ENCODE measurements at places on chromosomes 5 and 9. TPM values are rescaled to one million over a fixed set of nuclear protein-coding genes. Genes with fewer than 3 reads are reported as not detected.

- no peak for DNase-seq
Measured at GRCh38 chr9:130765137-130766020, 69.7 kb upstream of the ABL1 start.

Gene FOXI1
- not detected for total RNA-seq

DNA sequence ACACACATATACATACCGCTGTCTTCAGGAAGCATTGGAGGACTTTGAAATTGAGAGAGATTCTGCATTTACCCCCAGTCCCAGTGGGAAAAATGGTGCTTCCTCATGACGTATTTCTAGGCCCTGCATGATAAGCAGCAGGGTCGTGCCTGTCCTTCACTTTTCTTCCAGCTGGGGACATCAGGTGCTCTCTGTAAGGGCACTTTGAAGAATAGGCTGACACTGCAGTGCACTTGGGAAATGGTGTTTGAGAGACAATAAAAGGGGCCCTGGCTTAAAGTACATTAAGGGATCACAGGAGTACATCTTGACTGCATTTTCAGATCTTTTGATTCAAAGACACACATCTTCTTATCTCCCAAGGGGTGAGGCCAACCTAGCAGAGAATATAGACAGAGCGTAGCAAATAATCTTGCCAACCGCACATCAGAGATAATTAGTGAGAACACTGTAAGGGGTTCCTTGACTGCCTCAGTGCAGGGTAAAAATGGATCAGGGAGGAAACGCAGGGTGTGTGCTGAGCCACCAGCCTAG, 437.9 kb downstream of the CSNK1G3 start:
- no peak for DNase-seq

DNA sequence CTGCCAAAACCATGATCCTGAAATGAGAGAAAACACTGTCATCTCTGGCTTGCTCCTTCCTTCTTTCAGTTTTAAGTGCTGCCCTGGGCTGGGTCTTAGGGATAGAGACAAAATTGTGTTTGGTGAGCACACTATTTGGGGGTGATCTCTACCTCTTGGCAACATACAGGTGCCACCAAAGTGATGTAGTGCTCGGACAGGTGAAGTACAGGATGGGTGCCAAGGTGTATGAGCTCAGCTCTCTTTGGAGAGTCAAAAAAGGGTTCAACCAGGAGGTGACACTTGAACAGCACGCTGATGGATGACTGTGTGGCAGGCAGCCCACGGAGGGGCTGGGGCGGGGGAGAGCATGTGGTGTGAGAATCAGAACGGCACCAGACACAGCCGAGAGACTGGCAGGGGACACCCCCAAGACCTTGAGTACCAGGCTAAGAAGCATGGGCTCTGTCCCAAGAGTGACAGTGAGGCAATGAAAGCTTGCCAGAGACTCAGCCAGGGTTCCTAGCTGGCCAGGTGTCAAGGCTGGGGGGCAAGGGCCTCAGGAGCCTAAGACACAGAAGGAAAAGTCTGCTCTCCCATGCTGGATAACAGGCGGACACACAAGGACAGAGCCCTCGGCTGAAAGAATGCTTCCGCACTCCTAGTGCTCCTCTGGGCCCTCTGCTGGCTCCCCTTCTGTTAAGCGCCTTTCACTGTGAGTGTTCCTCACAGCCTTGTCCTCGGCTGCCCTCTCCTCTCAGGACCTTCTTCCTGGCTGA, 2.5 kb downstream of the NHP2 start:
- peak; percentile 43 for DNase-seq

DNA sequence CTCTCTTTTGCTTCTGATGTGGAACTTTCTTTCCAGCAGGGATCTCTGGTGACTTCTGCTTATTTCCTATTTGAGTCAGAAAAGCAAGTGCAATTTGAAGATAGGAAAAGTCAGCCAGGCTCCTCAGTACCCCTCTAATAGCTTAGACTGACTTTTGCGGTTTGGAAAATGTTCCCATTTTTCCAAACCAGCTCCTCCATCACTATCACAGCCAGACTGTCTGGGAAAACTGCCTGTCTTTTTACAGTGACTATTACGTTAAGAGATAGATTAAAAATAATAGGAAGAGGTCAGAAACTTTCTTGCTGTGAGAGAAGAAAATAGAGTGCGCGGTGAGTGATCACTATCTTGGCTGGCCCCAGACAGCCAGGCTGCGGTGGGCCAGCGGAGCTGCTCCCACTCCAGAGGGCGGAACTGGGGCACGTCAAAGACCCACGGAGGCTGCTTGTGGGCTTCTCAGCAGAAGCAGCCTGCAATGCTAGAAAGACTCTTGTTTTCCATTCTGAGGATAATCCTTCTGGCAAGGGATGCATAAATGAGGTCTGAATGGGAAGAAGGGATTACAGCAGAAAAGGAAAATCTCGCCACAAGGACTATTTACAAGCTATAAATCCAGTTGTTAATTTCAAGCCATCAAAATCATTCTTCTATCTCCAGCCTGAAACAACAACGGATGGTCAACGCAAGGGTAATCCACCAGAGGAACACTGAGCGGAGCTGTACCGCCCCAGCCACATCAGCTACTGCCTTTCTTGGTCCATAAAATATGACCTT, 151.0 kb upstream of the MSX2 start:
- DNase-seq, result peak; percentile 58

Gene FAXDC2
- total RNA-seq, result 13.0 TPM

GRCh38 chr9:89295400-89295799, 15.6 kb upstream of the CKS2 start:
- no peak for DNase-seq

GRCh38 chr9:114894206-114894605, 36.2 kb downstream of the TNFSF8 start:
- no peak for DNase-seq

GRCh38 chr5:75460532-75460931, 50.9 kb downstream of the CERT1 start:
- DNase-seq, result no peak

Gene SVEP1
- 28.5 TPM for total RNA-seq

Gene ADGRV1
- 0.80 TPM for total RNA-seq

Gene DRD1
- under 0.01 TPM for total RNA-seq

DNA sequence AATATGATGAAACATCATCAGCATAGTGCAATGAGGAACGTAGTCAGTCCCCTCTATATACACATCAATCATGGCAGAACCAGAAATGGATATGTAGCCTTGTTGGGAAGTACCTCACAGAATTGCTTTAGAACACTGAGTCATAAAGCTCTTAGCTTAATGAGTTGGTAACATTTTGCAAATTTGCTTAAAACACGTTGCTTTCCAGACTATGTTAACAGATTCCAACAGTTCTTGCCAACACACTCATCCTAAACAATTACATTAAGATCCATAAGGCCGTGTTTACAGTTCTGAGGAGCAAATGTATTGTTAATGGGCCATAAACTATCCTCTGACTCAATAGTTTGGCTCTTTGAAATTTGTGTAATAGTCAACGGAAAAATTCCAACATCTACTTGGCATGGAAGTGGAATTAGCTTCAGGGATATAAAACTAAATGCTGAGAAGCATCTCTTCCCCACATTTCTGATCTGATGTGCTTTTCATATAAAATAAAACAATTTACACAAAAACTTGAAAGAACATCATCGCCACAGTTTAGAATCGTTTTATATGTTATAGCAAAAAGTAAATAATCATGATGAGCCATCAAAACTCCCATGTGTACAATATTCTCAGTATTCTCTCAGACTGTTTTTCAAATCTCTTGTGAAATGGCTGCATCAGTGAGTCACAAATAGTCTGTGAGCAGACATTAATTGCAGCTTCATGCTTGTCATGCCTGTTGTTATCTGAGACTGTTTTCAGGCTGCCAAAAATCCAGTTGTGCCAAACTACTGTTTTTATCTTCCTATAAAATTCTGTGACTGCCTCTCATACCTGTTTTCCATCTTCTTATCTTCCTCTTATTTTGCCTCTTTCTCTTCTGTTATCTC, 291.9 kb downstream of the COX7C start:
- DNase-seq, result peak; percentile 53

Gene PRELID2
- total RNA-seq, result 20.1 TPM

- no peak for DNase-seq
Measured at GRCh38 chr5:160478163-160478562, 56.5 kb downstream of the PTTG1 start.

DNA sequence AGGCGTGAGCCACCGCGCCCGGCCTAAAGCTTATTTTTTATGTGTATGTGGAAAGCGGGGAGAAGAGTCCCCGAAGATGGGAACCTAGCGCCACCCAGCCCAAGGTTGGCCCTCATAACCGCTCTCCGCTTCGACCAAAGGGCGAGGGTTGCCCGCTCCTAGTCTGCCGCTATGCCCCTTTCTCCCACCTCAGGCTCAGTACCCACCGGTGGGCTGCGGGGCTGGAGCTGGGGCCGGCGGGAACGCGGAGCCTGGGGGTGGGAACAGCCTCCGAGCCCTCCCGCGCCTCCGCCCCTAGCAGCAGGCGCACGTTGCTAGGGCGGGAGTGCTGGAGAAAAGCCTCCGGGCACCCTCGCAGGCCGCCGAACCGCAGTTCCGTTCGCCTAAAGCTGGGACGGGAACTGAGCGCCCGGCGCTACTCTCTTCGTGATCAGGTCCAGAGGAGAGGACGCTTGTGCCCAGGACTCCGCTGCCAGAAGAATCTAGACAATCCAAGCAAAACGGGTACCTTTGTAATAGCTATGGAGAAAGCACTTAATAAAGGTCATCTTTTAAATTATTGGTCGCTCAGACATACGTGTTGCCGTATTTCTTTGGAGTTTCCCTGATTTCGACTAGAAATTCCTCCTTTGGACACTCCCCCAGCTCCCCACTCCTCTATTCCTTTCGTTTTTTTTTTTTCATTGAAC, at the start of gene WDR31:
TSS of gene WDR31 (minus strand) at position 265 of the 689 bp plus-strand sequence. CDS start 8,253 bp downstream, outside the sequence.
- DNase-seq, result peak; percentile 95

Gene CYSRT1
- total RNA-seq, result 0.18 TPM

Gene CWC27
- 14.7 TPM for total RNA-seq

GRCh38 chr9:86353655-86354010, 577 bp downstream of the TUT7 start:
- no peak for DNase-seq

- peak; percentile 61 for DNase-seq
Measured at GRCh38 chr5:56910210-56910965, 992 bp downstream of the SETD9 start.

GRCh38 chr5:100852988-100853449, 50.1 kb downstream of the ST8SIA4 start:
- DNase-seq, result peak; percentile 50

DNA sequence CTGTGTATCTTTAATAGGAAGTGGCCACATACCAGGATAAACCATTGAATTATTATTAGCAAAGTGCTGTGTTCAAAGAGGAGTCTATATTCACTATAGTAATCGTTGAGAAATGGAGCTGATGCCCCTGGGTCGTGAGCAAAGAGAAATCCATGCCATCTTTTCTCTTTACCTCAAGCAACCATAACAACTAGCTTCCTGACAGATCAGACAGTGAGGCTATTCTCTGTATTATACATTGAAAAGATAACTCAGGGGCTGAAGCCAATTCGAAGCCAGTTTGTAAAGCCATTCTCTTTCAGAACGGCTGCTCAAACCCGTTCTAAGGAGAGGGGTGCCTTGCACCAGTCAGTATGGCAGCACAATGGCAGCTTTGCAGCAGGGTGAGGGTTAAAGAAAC, 680.6 kb downstream of the SEMA5A start:
- DNase-seq, result no peak

DNA sequence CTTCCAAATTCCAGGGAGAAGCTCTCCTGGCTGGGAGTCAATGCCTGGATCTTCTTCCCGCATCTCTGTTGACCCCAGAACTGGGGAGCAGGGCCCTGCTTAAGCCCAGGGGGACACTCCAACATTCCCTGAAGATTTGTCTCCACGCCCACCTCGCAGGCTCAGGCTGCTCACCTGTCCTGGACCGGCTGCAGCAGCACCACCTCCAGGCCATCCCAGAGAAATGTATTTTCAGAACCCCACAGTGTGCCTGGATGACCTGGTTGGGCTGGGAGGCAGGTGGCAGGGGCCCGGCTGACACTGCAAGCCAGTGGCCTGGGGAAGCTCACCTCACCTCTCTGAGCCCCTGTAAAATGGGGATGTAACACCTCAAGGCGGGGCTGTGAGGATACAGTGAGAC, 27.1 kb upstream of the ZBTB43 start:
- DNase-seq, result no peak

- no peak for DNase-seq
Measured at GRCh38 chr9:24210641-24211040, 335.1 kb downstream of the IZUMO3 start.

Gene IFNB1
- not detected for total RNA-seq

- DNase-seq, result peak; percentile 33
Measured at GRCh38 chr5:68554571-68555279, 339.2 kb downstream of the PIK3R1 start.

GRCh38 chr5:181145133-181145532, 2.3 kb upstream of the OR2V2 start:
- no peak for DNase-seq

- DNase-seq, result peak; percentile 80
Measured at GRCh38 chr9:73149371-73150067, 2.1 kb upstream of the ANXA1 start.

DNA sequence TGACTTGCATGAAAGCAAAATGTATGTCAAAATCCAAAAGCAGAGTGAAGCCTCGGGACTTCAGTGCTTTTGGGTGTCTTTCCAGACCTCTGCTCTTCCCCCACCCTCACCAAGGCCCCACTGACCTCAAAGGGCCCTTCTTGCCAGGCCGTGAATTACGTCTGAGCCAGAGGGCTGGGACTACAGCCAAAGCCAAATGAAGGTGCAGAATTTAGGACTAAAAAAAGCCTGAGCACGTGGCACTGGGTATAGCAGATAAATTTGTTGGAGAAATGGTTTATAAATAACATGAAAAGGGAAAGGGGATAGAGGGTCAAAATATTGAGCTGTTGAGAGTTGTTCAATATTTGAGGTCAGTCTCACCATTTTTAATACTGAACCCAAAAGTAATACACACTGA, 163.4 kb downstream of the GHR start:
- DNase-seq, result peak; percentile 47

Gene IL5
- total RNA-seq, result not detected

GRCh38 chr5:127858116-127858784, 155.1 kb downstream of the CCDC192 start:
- DNase-seq, result peak; percentile 22

- peak; percentile 59 for DNase-seq
Measured at GRCh38 chr9:13395156-13395555, 115.7 kb upstream of the MPDZ start.

Gene CXXC5
- total RNA-seq, result 63.3 TPM

Gene SLC6A18
- not detected for total RNA-seq

DNA sequence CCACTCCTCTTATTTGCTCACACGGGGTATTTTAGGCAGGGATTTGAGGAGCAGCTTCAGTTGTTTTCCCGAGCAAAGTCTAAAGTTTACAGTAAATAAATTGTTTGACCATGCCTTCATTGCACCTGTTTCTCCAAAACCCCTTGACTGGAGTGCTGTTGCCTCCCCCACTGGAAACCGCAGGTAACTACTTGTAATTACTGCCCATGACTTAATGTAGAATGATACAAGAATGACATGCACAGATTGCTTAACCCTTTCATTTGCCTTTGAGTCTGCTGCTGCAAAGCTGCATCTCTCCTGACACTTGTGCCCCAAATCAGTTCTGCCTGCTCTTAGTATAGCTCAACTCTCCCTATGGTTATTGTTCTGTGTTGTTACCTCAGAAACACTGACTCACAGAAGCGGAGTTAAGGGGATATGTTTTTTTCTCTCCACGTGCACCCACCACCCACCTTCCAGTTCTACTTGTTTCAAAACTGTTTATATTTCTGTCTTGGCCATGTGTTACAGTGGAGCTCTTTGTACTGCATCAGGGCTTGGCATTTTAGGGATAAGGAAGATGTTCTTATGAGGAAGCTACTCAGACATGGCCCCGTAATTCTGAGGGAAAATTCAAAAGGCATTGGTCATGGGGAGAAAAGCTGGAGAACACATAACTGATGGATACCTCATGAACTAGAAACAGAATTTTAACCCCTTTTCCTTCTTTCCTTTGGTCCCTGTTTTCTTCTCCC, 2.3 kb downstream of the ADRB2 start:
- no peak for DNase-seq

Gene PCDH1
- 20.3 TPM for total RNA-seq

Data from muscle of leg (tissue), 16 donors.